ENCODE measurements at places on chromosomes 13 and 19.
A peak's percentile ranks its signal among the peaks of the same experiment; 100 is the strongest.

DNA sequence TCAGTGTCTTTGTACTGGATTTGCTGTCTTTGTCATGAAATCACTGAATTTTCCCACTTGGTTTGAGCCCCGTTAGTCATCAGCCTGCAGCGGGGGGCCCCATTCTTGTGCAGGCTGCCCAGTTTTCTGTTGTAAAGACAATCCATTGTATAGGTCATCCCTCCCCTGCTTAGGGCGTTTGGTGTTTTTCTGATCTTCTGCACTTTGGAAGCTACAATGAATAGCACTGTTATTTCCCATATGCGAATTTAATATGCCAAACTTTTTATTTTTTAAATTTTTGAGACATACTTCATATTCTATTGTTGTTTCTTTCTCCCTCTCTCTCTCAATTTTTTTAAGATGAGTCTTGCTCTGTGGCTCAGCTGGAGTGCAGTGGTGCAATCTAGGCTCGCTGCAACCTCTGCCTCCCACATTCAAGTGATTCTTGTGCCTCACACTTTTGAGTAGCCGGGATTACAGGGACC is 9.0 kb downstream of the SLC27A1 start:
- DNase-seq: no peak

DNA sequence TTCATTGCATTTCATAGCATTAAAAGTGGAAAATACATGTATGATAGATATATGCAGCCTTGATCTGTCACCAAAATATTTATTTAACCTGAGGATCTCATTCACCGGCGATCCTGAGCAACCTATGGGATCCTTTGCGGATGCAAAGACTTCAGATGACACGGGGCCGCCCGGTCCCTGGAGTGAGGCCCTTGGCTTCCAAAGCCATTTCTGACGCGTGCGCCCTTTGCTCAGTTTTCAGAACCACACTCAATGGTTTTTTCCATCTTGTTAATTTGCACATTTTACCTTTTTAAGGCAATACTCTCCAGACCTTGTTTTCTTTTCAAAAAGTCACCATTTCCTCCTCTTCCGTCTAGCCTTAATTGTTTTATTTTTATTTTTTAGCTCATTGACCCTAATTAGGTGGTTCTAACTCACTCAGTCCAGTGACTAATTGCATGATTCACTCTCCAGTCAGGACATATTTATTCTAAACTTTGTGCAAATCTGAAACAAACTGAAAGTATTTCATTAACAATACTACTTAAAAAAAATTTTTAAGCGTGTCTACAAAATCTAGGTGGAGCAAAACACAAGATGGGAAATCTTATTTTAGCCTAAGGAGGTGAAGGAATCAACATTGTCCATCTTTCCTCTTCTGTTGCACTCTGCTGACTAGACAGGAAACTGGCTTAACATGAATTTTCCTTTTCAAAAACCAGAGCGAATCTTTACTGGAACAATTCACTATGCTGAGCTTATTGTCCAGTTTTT is 47.9 kb downstream of the COL4A1 start:
- no peak for DNase-seq

DNA sequence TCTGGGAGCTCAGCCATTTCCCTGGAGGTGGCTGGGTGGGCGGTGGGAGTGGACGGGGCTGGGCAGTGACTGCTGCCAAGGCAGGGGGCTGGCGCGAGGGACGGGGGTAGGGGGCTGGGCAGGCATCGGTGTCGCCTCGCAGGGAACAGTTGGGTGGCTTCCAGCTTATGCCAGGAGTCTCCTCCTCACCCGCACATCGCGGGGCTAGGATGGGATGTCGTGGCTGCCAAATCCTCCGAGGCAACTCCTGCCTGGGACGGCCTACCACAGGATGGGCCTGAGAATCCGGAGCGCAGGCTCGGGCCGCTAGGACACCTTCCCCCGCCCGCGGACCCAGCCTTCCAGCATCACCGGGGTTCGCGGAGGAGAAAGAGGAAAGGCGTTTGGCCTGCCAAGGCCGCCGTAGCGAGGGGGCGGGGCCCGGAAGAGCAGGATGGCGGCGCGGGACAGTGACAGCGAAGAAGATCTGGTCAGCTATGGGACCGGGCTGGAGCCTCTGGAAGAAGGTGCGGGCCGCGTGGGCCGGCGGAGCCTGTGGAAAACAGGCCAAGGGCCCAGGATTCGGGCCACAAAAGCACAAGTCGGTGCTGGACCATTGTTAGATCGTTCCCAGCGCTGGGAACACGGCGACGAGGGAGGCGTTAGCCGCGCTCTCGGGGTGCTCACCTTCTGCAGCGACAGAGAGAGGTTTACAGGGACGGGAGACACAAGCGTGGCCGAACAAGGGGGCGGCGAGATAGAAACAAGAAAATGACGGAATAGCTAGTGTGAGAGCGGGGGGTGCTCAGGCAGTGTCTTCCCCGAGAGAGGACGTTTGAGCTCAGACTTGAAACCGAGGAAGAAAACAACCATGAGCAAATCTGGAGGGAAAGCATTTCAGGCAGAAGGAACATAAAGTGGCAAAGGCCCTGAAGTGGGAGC is at the start of gene GPATCH1:
Gene GPATCH1, plus strand, starts transcription at position 421 of the 921 bp plus-strand sequence. Its CDS starts 13 bp downstream, at position 434.
- peak; percentile 74 for DNase-seq

DNA sequence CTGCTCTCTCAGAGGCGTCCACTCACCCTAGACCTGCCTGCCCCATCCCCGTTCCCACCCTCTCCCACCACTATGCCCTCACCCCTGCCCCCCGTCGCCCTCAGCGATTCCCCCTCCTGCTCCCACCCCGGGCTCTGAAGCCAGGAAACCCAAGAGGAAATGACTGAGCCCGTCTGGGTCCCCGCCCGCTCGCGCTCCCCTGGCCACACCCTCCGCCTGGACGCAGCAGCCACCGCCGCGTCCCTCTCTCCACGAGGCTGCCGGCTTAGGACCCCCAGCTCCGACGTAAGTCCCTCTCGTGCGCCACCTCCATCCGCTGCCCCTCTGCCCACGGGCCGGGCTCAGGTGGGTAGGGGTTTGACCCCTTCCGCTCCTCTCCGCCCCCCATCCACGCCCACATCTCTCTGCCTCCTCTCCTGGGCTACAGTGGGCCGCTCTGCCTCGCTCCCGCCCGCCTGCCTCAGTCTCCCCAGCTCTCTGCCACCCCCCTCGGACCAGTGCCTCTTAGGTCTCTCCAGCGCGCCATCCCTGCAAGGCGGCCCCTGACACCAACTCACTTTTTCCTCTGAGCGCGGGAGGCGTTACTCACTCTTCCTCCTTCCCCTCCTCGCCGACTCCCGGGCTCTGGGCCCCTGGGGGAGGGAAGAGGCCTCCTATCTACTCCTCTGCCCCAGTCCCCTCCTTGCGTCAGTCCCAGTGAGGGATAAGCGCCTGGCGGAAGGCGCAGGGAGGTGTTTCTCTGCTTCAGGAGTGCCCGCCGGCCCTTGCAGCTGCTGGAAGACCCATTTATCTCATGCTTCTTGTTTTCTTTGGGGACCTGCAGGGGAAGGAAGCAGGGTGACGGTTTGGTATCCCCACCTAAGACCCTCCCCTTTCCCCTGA is at the start of gene FXYD5:
Gene FXYD5, plus strand, starts transcription at position 211 of the 882 bp plus-strand sequence. CDS start 816 bp downstream, outside the sequence.
- peak; percentile 58 for DNase-seq

DNA sequence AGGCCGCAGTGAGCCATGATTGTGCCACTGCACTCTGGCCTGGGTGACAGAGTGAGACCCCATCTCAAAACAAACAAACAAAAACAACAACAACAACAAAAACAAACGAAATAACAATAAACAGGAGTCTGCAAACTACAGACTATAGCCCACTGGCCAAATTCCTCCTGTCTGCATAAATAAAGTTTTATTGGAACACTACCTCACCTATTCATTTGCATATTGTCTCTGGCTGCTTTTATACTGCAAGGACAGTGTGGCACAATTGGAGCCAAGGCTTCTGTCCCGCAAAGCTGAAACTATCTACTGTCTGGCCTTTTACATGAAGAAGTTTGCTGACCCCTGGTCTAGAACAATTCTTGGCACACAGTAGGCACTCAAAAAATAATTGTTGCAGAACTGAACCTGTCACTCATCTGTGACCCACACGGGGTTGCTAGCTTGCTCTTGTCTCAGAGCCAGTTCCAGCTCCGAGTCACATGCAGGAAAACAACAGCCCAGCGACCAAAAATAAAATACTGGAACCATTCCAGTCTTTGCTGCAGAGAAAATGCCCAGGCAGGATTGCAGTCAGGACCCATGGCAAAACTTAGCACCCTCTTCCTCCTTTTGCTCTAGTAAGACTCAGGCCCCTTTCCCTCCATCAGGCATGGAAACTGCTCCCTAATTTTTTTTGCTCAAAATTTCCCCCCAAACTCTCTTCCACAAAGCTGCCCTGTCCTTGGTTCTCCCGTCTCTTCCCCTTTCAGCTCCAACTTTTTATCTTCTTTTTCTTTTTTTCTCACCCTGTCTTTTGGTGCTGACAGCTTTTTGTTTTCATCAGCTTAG is 4.8 kb upstream of the MYH14 start:
- DNase-seq: no peak

DNA sequence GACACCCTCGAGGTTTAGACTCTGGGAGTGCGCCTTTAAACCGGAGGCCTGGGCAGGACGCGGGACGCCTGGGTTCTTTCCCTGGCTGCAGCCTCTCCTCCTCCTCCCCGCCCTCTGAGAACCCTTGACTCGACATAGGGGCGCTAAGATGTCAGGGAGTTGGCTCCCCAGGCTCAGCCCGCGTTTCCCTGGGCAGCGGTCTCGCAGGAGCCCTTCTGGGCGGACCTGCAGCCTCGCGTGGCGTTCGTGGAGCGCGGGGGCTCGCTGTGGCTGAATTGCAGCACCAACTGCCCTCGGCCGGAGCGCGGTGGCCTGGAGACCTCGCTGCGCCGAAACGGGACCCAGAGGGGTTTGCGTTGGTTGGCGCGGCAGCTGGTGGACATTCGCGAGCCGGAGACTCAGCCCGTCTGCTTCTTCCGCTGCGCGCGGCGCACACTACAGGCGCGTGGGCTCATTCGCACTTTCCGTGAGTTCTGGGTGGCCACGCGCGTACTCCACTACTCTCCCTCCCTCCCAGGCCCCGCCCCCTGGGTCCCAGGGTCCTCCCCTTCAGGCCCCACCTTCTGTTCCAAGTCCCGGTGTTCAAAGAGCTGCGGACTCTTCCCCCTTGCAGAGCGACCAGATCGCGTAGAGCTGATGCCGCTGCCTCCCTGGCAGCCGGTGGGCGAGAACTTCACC is 1.3 kb downstream of the ICAM5 start:
- peak; percentile 47 for DNase-seq

GRCh38 chr19:48321372-48321621 is 4.1 kb upstream of the EMP3 start:
- DNase-seq: peak; percentile 90

DNA sequence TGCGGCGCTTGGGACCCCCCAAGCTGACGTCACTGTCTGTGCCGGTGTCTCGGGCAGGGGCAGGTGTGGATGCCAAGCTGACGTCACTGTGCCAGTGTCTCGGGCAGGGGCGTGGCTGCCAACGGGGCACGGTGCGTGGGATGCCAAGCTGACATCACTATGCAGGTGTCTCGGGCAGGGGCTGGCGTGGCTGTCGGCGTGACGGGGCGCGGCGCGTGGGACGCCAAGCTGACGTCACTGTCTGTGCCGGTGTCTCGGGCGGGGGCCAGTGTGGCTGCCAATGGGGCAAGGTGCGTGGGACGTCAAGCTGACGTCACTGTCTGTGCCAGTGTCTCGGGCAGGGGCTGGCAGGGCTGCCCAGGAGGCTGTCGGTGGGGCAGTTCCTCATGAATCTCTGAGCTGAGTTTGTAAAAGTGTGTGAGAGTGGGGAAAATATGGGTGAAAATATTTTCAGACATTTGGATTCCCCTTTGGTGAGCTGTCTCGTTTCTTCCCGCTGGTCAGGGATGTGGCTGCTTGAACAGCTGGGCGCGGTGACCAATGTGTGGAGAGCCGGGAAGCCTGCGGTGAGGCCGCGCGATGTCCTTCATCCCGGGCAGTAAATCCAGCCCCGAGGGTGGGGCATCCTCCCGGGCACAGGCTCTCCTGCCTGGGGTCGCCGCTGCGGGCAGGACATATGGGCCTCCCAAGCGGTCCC is 25.2 kb downstream of the MCF2L start:
- DNase-seq: no peak

GRCh38 chr13:76879203-76879882 is 6.9 kb downstream of the KCTD12 start:
- peak; percentile 21 for DNase-seq

DNA sequence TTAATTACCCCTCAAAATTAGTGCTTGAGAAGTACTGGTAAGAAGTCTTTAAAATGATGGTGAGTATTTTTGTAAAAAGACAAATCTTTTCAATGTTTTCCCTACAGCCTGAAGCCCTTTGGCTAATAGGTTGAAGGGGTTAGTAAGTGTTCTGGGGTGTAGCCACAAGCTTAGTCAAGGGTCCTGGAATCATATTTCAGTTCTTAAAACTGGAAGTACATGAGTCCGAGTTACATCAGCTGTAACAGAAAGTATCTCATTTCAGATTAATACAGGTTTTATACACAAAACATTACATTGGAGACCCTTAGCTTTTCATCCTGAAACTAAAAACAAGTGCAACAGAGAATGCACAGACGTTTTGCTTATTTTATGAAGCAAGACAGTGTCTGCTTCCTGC is 52.7 kb upstream of the TEX29 start:
- DNase-seq: no peak

DNA sequence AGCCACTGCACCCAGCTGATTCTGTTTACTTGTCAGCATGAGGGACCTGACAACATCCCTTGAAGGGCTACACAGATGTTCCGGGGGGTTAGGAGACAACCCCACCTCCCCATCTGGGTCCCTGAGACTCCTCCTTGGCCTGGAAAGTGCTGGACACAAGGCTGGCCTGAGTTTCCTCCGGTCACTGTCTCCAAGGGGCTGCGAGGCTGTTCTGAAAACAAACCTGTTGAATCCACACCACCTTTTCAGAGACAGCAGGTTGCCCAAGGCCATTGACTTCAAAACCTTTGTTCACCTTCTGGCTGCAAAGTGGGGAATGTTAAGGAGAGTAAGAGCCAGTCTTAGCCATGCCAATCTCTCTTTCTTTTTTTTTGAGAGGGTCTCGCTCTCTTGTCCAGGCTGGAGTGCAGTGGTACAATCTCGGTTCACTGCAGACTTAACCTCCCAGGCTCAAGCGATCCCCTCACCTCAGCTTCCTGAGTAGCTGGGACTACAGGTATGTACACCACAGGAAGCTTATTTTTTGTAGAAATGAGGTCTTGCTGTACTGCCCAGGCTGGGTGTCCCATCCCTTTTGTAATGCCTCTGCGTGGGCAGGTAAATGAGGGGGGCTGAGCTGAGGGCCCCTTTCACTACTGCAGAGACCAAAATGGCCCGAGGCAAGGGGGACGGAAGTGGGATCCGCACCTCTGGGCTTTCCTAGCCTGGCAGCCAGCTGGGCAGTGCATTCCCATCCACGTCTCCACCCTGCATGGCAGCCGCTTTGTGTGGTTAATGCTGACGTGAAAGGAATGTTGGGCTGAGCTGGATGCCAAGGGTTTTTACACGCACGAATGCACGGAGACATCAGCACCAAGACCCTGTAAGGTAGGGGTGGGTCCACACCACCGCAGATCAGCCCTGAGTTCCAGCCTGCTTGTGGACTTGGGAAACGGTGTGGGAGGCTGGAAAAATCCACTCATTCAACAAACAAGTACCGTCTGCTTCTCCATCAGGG is 1.9 kb upstream of the ZNF628 start:
- DNase-seq: no peak

DNA sequence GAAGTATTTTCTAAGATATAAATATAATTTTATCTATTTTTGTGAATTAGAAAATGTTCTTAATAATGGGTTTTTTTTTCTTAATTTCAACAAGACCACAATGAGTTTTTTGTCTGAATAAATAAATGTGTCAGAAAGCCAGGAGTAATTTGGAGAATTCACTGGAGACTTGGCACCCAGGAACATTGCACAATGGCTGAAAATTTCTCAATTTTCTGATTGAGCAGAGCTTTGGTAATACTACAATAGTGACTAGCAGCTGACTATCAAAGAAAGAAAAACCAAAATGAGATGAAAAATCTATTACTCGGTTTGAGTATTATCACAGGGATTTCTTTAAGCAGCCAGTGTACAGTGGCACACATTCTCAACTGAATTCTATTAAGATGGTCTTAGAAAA is 394.4 kb upstream of the PCDH20 start:
- DNase-seq: no peak

Data from T-helper 2 cell (primary cell).